ENCODE measurements at places on chromosomes 3 and 15. TPM values are rescaled to one million over a fixed set of nuclear protein-coding genes. Genes with fewer than 3 reads are reported as not detected.

CGNL1 gene
- total RNA-seq = 0.16 TPM

LRRC49 gene
- 23.6 TPM for total RNA-seq

CORO2B gene
- total RNA-seq = 10.1 TPM

GOLGA8K gene
- total RNA-seq = 0.16 TPM

Measured in bronchial smooth muscle cell (primary cell).